GM23338 (cell line): ENCODE measurements at places on chromosomes 7 and 10.

GRCh38 chr10:124500757-124501156, 39.1 kb downstream of the LHPP start:
- DNase-seq = no peak

DNA sequence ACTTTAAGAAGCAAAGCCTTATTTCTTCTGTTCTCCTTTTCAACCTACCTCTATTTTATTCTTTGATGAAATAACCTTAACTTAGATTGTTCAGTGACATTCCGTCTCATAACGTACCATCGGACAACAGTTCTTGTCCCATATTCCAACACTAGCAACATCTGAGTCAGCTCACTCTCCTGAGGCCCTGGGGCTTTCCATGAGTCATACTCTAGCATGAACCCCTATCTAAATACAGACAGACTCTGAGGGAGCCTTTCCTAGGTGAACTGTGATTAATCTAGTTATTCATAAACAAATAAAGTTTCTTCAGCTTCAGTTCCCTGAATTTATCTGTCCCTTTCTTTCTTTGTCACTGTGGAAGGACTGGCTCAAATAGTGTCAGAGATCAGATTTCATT, 168.7 kb upstream of the LYZL1 start:
- no peak for DNase-seq

- DNase-seq = no peak
These were observed 357.3 kb downstream of the CRPPA start for GRCh38 chr7:16063716-16064675.

DNA sequence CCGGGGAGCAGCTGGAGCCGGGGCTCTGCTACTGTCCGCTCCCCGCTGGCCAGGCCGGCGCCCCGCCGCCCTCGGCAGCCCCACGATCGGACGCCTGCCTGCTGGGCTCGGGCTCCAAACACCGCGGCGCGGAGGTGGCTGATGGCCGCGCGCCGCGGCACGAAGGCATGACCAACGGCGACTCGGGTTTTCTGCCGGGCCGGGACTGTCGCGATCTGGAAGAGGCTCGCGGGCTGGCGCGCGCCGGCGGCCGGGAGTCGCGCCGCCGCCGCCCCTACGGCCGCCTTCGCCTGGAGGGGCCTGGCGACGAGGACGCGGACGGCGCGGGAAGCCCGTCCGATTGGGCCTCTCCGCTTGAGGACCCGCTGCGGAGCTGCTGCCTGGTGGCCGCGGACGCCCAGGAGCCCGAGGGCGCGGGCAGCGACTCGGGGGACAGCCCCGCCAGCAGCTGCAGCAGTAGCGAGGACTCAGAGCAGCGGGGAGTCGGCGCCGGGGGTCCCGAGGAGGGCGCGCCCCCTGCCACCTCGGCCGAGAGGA, 570 bp downstream of the TBC1D12 start:
- peak; percentile 62 for DNase-seq

- no peak for DNase-seq
These were observed 10.1 kb downstream of the THNSL1 start for GRCh38 chr10:25026463-25026862.

GRCh38 chr10:79209831-79210230, 137.4 kb upstream of the PPIF start:
- DNase-seq = no peak

DNA sequence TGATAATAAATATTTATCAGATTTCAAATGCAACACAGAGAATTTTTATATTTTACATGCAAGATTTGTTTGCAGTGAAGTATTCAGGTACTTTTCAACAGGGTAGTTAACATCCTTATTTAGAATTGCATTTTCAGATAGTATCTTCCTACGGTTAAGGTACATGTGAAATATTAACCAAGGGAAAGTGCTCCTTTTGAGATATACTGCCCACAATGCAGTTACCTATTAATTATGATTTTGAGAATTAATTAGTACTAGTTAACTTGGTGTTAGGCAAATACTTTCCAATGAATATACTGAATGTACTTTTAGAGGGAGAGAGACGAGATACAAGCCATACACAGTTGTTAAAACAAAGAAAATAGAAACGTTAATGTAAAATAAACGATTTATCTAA, 206.2 kb upstream of the YAE1 start:
- DNase-seq = no peak

DNA sequence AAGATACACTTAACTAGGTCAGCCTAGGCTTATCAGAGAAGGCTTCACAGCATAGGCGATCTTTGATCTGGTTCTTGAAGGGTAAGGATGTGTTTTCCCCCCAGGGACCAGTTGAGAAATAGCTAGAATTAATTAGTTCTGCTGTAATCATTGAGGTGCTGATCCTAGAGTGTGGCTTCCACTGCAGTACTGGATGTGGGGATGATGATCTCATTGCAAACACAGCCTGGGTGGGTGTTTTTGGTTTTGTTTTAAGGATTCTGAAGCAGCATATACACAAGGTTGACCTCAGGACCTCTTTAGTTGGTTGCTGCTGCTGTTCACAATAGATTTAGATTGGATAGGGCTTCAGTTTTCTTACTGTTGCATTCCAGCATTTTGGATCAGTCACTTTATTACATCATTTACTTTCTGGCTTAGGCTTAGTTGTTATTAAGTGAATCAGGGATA, 159.7 kb downstream of the AUTS2 start:
- DNase-seq = no peak

GRCh38 chr10:10826125-10826524, 191.5 kb upstream of the CELF2 start:
- DNase-seq = no peak

- no peak for DNase-seq
These were observed 124.9 kb downstream of the DLG5 start for GRCh38 chr10:77801474-77802161.

DNA sequence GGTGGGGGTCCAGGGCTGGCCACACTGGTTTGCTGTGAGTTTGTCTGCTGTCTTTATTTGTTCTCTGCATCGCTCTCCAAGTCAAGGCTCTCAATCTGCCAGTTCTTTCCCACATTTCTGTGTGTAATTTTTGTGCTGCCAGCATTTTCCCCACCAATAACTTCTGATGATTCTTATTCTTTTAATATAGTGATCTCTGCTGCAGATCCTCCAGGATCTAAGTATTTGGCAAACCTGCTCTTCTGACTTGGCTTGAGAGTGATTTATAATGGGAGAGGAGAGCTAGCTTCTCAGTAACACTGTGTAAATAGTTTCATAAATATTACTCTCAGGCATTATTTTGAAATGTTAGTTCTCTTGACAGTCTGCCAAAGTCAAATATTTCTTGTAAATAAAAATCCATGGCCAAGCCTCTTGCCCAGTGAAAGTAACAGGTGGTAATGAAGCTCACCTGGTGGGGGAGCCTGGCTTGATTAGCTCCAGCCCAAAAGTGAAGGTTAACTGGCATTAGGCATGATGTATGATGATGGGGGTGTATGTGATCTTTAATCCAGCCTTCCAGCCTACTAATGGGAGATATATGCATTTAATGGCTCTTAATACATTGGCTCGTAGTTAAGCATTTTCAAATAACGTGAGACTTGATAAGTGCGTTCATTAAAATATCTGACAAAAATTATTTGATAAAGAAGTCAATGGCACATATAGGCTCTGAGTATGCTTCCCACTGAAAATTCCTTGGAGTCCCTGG, 1055.9 kb downstream of the KCNMA1 start:
- DNase-seq = no peak

DNA sequence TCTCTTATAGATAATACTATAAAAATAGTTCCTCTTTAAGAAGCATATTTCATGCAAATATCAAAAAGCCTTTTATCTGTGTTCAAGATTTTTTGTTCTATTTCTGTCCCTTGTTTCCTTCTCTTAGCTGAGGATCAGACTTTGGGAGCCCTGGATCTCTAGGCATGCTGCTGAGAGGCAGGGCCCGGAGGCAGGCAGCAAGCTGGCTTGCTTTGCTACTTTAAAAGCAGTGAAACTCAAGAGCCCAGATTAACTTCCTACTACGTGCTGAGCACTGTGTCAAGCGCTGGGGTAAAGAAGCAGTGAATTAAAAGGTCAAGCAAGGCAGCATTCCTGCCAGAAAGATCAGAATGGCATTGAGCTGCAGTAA, 31.0 kb upstream of the ARID5B start:
- DNase-seq = no peak

- DNase-seq = peak; percentile 16
These were observed 81.7 kb downstream of the WIPF3 start for GRCh38 chr7:29888006-29888405.

GRCh38 chr10:105149371-105149891, 508.3 kb downstream of the SORCS3 start:
- no peak for DNase-seq

DNA sequence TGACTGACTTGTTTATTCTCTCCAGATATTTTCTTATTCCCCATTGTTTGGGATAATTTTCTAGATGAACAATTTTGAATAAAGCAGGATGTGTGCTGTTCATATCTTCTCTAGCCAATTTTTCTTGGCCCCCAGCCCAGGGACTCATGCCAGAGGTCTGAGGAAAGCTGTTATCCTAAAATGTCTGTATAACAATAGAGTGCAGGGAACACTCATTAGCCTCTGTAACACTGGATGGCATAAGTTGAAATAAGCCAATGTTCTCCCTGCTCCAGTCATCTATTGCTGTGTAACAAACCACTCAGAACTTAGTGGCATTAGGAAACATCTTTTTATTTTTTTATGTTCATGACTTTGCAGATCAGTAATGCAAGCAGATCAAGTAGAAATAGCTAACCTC, 121.7 kb upstream of the TRIM24 start:
- no peak for DNase-seq

GRCh38 chr7:40922316-40922670, 780.6 kb downstream of the INHBA start:
- no peak for DNase-seq

DNA sequence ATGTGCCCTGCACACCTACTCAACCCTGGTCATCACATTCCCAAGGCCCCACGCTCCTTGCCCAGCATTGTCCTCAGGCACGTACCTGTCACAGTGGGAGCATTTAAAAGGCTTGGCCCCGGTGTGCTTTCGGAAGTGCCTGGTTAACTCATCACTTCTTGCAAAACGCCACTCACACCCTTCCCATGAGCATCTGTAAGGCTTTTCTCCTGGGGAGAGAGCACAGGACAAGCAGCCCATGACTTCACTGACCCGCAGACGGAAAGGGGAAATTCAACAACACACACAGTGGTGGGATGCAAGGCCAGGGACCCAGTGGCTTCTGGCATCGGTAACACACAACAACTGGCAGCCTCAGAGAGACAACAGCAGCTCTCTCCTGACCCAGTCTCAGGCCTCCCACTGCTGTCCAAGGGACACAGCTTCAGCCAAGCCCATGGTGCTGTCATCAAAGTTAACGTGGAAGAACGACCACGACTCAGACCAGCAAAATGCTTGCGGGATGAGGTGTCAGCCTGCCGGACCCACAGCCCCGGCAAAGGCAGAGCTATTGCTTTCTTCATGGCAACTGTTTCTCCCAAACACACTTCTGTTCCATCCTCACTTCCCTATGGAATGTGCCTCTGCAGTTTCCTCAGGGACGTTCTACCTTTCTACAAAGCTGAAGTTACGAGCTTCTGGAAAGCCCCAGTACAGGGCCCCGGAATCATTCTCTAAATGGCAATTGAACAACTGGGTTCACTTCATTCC, 4.8 kb downstream of the KLF6 start:
- no peak for DNase-seq

GRCh38 chr10:22931948-22932347, 4.1 kb downstream of the ARMC3 start:
- DNase-seq = no peak

DNA sequence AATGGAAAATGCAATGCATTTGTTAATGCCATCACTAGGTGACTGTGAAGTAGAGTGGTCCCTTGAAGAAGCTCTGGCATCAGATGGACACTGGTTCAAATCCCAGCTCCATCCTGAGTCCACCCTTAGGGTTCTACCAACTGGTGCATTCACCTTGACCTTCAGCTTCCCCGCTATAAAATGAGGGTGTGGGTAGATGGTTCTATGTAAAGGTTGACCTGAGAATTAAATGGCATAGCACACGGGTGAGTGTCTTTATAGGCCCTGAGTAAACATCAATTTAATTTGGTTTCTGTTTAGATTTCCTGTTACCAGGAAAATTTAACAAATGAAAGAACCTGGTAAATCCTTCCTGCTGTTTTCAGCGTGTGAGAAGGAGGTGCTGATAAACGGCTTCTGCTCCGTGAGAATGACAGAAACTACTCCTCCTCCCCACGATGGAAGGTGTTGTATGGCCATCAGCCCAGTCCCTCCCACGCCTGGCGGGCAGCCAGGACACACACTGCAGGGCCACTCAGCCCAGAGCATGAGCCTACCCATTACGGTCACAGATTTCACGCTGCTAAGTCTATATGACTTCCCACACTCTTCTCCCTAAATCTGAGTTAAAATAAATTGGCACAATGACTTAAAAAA, 210.1 kb downstream of the TNS3 start:
- peak; percentile 30 for DNase-seq

DNA sequence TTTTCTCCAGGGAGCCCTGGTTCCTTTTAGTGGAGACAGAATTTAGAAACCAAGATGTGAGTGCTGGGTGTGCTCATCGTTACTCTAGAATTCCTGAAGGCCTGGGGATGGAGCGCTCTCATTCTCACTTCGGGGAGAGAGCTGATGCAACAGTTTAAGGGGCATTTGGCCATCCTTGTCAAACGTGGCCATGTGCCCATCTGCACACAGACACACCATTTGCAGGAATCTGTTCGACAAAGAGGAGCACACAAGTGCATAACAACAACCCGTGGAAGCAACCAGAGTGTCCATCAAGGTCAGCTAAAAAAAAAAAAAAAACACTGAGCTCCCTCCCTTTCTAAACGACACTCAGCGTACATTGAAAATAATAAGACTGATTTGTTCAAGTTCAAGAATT, 23.0 kb upstream of the RET start:
- no peak for DNase-seq

DNA sequence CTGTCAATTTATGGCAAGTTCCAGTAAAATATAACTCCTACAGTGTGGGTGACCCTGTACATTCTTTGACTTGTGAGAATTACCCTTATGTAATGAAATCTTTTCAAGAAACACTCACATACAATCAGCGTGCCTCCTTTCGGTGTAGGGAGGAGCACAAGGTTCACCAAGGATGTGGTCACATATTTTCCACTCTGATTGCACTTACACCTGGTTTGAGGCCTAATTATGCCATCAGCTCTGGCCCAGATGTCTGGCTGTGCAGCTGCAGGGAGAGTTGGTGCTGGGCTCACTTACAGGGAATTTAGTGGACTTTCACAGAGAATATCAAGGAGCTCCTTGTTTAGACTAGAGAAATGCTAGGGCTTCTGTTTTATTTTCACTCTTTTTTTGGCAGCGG, 146.0 kb upstream of the STEAP4 start:
- no peak for DNase-seq

DNA sequence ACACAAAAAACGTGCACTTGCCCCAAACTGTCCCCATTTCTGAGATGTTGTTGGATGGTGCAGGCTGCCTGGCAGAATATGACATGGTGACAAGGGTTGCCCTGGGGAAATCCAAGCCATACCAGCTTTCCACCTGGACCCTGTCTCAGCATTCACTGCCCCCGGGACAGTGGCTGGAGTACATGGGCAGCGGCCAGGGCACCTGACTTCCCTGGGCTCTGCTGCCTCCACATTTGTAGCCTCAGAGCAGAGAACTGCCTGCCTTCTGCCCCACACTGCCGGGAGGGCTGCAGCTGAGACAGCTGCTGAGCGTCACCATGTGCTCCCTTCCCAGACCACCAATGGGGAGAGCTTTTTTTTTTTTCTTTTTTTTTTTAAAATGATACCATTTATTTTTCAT, 222.9 kb upstream of the ZNF32 start:
- no peak for DNase-seq

GRCh38 chr7:32941681-32942414, 15.4 kb upstream of the FKBP9 start:
- peak; percentile 74 for DNase-seq
